ENCODE measurements at places on chromosomes 5 and 9. TPM values are rescaled to one million over a fixed set of nuclear protein-coding genes. Genes with fewer than 3 reads are reported as not detected.

- H3K4me1 ChIP-seq = peaks cover 4% of the 10 kb centered on the region
- H3K4me3 ChIP-seq = no peak overlapping the region
- H3K27ac ChIP-seq = no peak overlapping the region
- H3K27me3 ChIP-seq = no peaks in the 10 kb centered on the region
- DNase-seq = no peak
These were observed 22.9 kb upstream of the ADAM19 start for GRCh38 chr5:157598350-157598936.

DNA sequence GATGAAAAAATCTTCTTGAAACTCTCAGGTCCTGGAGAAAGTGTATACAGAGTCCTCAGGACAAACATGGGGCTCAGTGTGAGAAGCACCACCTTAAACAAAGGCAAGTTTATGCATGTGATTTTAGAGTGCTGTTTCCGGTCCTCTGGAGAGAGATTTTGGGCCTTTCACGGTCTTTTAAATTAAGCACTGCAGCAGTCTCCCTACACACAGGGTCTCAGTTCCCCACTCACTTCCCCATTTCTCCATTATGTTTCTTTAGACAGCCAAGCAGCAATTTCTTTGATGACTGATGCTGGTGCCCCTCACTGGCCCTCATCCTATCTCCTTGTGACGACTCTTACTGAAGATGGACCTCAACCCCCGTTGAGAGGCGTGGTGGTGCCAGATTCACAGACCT lies 220.2 kb upstream of the CLINT1 start:
- no peak overlapping the region for H3K4me3 ChIP-seq
- DNase-seq = no peak
- no peaks in the 10 kb centered on the region for H3K36me3 ChIP-seq
- H3K27me3 ChIP-seq = no peaks in the 10 kb centered on the region
- no peaks in the 10 kb centered on the region for H3K4me1 ChIP-seq

- H3K27ac ChIP-seq = no peak overlapping the region
- H3K36me3 ChIP-seq = no peaks in the 10 kb centered on the region
- no peak for DNase-seq
- no peak overlapping the region for H3K4me3 ChIP-seq
- H3K4me1 ChIP-seq = no peaks in the 10 kb centered on the region
These were observed 3.9 kb downstream of the MYOT start for GRCh38 chr5:137871571-137871970.

DNA sequence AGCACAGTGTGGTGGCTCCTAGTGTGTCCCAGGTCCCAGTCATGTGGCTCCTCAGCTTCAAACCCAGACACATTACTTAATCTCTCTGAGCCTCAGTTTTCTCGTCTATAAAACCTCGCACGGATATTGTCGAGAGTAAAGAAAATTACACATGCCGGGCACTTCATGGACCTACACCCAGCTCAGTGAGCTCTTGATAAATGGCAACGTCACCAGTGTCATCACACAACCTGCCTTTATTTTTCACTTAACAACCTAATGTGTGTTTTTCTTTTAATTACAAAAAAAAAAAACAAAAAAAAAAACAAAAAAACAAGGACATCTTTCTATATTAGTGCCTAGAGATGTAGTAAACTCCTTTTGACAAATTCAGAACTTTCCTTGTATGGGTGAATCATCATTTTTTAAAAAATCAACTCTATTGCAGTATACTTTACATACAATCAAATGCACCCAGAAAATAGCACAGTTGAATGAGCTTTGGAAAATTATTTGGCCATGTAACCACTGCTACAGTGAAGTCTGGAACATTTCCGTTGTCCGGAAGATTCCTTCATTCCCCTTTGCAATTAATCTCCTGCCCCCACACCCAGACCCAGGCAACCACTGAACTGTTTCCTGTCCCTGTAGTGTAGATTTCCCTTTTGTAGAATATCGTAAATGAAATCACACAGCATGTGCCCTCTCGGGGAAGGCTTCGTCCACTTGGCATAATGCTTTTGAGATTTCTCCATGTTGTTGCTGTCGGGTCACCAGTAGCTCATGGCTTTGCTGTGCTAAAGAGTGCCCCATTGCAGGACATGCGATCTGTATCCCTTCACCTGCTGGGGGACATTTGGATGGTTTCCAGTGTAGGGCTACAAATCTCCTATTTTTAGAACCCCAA lies 100.4 kb upstream of the LARP1 start:
- H3K27me3 ChIP-seq = peaks cover 2% of the 10 kb centered on the region
- H3K36me3 ChIP-seq = no peaks in the 10 kb centered on the region
- no peak overlapping the region for H3K27ac ChIP-seq
- no peak overlapping the region for H3K4me3 ChIP-seq

DNA sequence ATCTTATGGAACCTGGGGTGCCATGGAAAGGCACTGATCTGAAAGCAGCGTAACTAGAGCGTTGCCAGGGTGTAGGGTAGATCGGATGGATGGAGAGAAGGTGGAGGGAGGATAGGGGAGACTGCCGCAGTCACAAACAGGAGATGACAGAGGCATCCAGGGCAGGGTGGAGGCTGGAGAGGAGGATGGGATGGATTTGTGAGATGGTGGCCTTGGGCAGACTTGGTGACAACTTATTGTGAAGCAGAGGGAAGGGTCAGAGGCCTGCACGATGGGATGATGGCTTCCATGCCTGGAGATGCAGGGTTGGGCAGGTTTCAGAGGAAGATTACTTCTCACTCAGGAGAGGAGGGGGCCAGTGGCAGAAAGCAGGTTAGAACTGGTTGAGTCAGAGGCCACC lies 2.4 kb downstream of the GLIPR2 start:
- H3K27me3 ChIP-seq = no peaks in the 10 kb centered on the region
- H3K4me3 ChIP-seq = no peak overlapping the region
- H3K4me1 ChIP-seq = peaks cover 19% of the 10 kb centered on the region
- H3K27ac ChIP-seq = no peak overlapping the region

- H3K4me3 ChIP-seq = no peak overlapping the region
- H3K36me3 ChIP-seq = peaks cover 88% of the 10 kb centered on the region
- peak; percentile 24 for DNase-seq
- H3K27me3 ChIP-seq = no peaks in the 10 kb centered on the region
These were observed 6.9 kb downstream of the NOL6 start for GRCh38 chr9:33466565-33467495.

- no peaks in the 10 kb centered on the region for H3K27me3 ChIP-seq
- peak; percentile 93 for DNase-seq
- no peaks in the 10 kb centered on the region for H3K36me3 ChIP-seq
- H3K27ac ChIP-seq = peak overlapping the region; percentile 31
These were observed 98.3 kb upstream of the BOD1 start for GRCh38 chr5:173714551-173715428.

DNA sequence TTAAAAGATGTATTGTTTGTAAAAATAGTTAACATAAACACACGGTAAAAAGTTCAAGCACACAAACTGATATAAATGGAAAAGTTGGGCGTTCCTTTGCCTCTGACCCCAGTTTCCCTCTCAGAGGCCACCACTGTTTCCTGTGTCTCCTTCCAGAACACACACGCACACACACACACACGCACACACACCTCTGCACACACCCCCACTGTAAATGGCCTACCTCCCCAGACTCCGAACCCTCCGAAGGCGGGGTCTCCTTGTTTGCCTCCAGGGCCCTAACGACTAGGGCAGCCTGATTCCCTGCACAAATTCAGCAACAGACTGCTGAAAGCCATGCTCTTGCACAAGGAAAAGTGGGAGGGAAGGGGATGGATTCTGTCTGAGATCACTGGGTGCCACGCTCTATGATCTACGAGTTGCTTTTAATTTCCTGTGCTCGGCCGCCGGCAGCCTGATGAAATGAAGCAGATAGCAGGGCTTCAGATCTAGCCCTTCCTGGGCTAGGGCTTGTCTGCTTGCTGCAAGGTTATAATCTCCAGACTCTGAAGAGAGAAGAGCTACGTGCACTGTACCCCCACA lies 184.0 kb upstream of the IL12B start:
- no peak overlapping the region for H3K27ac ChIP-seq
- H3K4me1 ChIP-seq = peaks cover 13% of the 10 kb centered on the region
- H3K4me3 ChIP-seq = no peak overlapping the region
- H3K27me3 ChIP-seq = peaks cover 2% of the 10 kb centered on the region

The RBM27 gene
- total RNA-seq = 19.2 TPM

The ADGRD2 gene
- not detected for total RNA-seq

All from IMR-90 (cell line).